NB4 (cell line): ENCODE measurements at places on chromosomes 1 and 21.

- DNase-seq, result no peak
These were observed 37.6 kb downstream of the NVL start for GRCh38 chr1:224292419-224292818.

DNA sequence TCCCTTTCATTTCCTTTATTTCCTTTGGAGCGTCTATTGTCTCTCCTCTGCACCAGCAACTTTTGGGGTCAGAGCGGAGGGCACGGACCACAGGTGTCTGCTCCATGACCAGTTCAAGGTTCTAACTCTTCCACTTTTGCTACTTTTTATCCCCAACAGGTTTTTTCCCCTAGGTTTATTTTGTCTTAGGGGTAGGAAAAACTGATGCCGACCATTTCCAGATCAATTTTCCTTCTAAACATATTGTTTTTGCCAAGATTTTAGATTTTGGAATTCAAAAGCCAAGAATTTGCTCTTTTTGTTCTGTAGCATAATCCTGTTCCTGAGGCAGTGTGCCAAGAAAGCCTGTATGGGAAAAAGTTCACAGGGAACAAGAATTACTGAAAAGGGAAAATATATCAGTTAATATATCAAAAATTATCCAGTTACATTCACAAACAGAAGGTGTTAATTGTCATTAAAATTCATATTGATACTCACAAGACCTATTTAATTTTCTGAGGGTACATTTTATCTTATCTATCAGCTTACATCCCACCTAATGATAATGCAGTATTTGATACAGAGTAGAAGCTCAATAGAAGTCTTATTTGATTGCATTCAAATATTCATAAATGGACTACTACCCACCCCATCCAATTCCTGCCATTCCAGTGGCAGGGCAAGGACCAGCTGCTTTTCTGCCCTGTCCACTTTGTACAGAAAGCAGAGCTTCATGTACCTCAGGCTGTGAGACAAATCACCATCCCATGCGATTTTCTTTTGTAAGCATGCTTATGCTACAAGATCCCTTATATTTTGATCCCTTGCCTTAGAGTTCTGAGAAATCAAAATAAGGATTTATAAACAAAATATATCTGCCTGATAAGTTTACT, 31.2 kb downstream of the TSEN15 start:
- DNase-seq, result no peak

DNA sequence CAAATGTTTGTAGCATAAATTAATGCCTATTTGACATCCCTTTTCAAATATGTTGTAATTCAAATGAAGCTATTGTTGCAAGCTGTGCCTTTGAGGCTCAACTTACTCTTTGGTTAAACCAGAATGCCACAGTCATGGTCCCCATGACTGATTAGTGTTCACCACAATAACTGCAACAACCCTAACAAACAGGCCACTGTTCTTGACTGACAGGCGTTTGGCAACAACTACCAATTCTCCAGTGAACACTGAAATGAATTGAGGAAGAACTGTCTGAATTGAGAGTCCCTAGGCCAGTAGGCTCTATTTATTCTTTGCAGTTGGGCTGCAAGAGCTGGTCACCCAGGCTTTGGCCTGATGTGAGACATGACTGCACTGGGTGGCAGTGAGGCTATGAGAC, 6.6 kb upstream of the TMEM167B start:
- DNase-seq, result peak; percentile 78

DNA sequence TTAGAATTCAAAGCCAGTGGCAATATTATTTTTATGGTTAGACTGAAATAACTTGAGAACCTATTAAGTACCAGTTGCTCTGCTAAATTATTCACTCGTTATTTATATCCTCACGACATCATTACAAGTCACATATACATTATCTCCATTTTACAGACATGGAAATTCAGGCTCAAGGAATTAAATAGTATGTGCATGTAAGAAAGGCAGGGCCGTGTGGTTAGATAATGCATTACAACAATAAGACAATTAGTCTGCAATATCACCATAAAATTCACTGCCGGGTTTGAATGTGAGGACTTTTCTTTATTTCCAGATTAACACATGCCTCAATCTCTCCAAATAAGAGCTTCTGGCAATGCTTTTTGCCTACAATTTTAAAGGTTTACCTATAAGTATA, 523.4 kb downstream of the PTBP2 start:
- DNase-seq, result no peak
